ENCODE measurements at places on chromosomes 6 and 20.
A peak's percentile ranks its signal among the peaks of the same experiment; 100 is the strongest.

GRCh38 chr6:159609652-159610178 is 83.3 kb downstream of the SOD2 start:
- DNase-seq = no peak

GRCh38 chr6:42418724-42419123 is 33.0 kb downstream of the TRERF1 start:
- DNase-seq = no peak

DNA sequence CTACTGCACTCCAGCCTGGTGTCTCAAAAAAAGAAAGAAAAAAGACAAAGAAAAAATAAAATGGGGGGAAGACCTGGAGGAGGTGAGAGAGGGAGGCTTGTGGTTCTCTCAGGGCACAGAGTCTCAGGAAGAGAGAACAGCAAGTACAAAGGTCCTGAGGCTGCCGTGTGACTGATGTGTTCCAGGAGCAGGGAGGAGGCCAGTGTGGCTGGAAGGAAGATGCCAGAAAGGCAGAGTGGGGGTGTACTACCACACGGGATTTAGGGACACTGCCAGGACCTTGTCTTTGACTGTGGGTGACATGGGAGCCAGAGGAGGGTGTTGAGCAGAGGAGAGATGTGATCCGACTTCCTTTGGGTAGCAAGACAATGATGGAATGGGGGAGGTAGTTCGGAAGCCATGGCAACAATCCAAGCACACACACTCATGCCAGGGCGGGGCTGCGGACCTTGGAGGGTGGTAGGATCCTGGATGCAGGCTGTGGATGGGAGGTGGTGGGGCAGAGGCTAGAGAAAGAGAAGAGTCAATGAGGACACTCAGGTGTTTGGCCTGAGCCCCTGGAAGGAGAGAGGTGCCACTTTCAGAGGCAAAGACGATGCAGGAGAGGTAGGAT is 136.4 kb upstream of the PTPN1 start:
- no peak for DNase-seq

- peak; percentile 60 for DNase-seq
These were observed 9.7 kb upstream of the ATXN1 start for GRCh38 chr6:16770701-16771569.

- DNase-seq = no peak
These were observed 9.1 kb downstream of the CHRNA4 start for GRCh38 chr20:63351811-63352591.

- DNase-seq = no peak
These were observed 387.1 kb upstream of the JARID2 start for GRCh38 chr6:14858808-14859207.

- DNase-seq = no peak
These were observed 1304.8 kb downstream of the HACE1 start for GRCh38 chr6:103554911-103555310.

DNA sequence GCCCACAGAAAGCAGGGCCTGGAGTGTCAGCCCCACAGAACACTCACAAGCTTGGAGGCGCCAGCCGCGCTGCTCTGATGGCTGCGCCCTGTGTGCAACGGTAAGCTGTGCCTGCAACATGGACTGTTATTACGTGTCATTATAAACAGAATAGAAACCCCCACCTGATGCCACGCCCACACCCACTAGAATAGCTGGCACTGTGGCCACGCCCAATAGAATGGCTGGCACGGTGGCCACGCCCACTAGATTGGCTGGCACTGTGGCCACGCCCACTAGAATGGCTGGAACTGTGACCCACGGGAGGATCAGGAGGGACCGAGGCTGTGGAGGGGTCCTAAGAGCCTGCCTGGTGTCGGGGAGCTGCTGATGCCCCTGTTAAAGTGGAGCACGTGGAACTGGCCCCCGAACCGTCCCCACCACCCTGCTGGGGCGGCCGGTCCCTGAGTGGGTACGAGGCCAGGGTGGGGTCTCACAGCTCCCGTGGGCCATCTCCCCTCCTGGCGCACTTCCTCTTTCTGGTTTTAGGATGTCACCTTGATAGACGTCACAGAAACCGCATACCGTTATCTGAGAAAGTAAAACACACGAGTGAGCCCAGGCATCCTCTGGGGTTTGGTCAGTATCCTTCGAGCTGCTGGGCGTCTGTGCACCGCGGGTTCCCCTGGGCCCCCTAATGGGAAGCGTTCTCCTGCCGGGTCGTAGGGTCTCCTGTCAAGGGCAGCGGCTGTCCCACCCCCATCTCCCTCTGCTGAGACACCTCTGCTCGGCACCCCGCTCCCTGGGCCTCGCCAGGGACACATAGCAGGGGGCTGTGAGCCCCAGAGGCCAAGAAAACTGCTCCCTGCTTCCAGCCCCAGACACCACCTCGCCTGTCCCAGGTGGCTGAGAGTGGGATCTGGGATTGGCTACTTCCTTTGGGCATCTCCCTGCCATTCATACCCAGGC is 25.4 kb downstream of the SLC17A9 start:
- peak; percentile 63 for DNase-seq

- no peak for DNase-seq
These were observed 56.5 kb upstream of the ARMC2 start for GRCh38 chr6:108791700-108792099.

- DNase-seq = no peak
These were observed 15.8 kb downstream of the CAGE1 start for GRCh38 chr6:7373739-7374138.

- DNase-seq = no peak
These were observed 26.7 kb downstream of the IYD start for GRCh38 chr6:150395388-150396009.

- DNase-seq = peak; percentile 14
These were observed 7.7 kb upstream of the ZNF334 start for GRCh38 chr20:46520976-46521579.

- DNase-seq = no peak
These were observed 36.1 kb downstream of the ELOVL2 start for GRCh38 chr6:11007715-11008608.

DNA sequence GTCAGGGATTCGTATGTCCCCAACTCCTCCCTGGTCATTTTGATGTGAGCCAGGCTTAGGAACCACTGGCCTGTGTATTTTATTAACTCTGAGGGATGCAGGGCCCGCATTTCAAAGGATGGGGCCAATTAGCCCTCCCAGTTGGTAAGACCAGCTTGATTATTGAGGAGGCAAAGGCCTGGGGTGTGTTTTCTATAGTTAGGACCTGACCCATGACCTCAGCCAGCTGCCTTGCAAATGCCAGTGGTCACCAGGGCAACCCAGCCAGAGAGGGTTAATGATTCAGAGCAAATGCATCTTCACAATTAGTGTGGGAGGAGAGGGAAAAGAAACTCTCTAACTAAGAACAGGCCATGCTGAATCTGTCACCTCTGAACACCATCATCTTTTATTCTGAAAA is 835.4 kb downstream of the MAFB start:
- DNase-seq = no peak

- peak; percentile 78 for DNase-seq
These were observed at the start of gene GPANK1 for GRCh38 chr6:31664790-31665500. Gene GPANK1 (minus strand): TSS chr6:31664997. CDS start chr6:31664478, 519 bp downstream.

DNA sequence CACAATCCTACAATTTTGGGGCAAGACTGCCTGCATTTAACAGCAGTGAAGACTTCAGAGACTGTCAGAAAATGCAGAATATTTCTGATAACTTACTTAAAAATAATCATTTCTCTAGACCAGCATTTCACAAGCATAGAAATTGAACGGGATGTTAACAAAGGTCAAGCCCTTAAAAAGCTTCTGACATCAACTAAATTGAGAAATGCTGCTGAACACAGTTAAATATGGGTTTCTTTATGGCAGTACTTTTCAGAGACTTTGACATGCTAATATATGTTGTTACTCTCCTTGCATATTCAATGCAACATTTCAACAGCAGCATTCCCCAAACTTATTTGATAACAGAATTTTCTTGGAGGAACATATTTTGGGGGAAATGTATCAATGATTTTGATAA is 84.5 kb downstream of the KIF13A start:
- no peak for DNase-seq

DNA sequence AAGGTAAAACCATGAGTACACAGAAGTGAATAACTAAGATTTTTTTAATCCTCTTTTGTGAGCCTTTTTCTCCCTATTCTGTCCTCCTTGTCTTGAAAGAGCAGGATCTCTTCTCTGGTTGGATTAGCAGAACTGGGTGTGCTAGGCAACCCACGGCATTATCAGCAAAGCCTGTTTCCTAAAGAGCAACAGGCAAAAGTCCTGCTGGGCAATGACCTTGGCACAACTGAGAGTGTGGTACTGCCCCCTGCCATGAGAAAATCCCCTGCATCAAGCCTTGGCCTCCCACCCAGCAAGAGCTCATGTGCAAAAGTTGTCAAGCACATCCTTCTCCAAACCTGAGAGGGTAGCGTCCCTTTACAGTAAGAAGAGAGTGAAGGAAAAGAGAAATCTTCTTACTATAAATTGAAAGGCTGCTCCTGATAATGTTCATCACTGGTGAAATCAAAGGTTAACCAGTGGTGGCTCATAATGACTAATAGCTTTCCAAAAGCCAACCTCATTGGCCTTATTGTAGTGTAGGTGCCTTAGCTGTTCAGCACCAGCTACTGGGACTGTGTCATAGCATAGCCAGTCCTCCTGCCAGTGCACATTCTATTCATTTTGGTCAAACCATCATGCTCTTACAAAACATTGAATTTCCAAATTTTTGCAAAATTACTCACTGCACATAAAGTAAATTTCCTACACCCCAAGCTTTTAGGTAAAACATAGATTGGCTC is 17.1 kb downstream of the KIF6 start:
- DNase-seq = no peak

- no peak for DNase-seq
These were observed 183.5 kb upstream of the PCSK2 start for GRCh38 chr20:17043323-17043722.

GRCh38 chr6:89640804-89641203 is 2.3 kb upstream of the LYRM2 start:
- DNase-seq = no peak

DNA sequence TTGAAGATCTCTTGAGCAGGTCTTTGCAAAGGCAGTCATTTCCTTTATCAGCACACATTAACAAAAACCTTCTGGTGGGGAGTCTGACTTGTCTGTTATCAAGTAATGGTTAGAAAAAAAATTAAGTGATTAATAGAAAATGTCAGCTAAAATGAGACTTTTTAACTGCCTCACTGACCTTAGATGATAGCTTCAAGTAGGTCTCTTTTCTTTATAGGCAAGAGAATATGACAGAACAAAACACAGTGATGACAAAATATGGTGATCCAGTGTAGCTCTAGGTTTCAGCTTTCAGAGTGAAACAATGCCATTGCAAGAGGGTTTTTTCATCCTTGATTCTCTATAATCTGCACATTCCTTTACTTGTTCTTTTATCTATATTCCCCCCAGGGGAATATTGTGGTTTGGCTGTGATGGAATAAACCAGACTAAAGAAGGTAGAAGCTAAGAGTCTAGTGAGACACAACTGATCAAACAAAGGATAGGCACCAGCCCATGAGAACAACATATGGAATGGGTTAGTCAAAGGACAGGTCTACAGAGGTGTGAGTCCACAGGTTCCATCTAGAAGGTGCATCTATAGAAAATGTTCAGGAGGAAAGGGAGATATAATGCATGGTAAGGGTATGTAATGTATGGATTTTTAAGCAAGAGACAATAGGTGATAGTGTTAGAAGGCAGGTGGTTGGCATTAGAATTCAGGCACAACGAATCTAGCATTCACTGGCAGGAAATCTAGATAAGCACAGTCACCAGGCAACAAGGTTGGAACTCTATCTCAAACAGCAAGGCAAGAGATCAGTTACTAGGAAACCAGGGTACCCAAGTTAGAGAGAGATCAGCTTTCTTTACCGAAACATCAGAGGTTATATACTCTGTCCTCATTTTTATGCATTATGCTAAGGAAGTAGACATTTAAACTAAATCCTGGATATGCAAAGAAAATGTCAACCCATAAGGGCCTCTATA is 228.9 kb upstream of the SMLR1 start:
- DNase-seq = no peak

DNA sequence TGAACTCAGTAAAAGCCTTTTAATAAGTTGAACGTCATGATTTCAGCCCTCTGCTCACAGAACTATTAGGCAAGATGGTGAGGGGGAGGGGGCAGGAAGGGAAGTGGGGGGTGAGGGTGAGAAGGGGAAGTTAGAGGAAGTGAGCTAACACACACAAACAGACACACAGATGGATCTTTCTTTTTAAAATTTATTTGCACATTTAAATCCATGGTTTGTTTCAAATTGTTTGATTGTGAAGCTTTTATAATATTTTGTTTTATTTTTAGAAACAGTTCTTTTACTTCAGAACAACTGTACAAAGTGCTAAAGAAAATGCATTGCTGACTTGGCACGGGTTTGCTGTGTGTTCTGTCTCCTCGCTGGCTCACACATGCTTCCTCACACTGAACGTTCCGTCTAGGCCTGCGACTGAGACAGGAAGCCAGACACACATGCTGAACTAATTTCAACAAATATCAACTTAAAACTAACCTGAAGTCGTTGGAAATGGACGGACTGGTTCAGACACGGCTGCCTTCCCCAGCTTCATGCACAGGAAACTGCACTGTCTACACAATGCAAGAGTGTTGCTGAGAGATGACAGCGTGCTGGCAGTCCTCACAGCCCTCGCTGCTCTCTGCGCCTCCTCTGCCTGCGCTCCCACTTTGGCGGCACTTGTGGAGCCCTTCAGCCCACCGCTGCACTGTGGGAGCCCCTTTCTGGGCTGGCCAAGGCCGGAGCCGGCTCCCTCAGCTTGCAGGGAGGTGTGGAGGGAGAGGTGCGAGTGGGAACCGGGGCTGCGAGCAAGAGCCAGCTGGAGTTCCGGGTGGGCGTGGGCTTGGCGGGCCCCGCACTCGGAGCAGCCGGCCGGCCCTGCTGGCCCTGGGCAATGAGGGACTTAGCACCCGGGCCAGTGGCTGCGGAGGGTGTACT is 8.1 kb upstream of the ZBP1 start:
- no peak for DNase-seq

DNA sequence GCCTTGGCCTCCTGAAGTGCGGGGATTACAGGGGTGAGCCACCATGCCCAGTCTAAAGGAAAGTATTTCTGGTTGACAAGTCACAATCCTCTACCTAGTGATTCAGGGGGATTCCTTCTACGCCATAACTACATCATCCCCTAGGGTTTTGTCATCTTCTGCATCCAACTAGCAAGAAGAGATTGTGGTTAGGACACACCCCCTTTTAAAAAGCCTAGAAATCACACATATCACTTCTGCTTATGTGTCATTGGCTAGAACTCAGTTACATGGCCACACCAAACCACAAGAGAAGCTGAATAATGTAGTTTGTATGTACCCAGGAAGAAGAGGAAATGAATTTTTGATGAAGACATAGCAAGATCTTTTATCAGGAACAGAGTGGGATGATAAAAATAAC is 14.7 kb upstream of the CHD6 start:
- DNase-seq = no peak

DNA sequence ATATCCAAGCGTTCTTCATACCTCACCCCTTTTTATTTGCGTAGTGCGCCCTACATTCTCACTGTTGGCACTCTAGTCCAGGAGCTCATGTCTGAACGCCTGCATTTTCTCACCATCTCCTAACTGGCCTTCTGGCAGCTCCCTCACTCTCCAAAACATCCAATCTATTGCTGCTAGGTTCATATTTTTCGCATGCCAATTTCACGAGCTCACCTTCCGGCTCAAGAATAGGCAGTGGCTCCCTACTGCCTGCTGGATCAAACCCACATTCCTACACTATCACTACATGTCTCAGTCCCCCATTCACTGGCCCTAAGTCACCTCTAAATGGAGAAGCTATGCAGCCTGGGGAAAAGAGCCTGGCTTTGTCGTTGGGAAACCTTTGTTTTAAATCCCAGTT is 115.0 kb downstream of the IPCEF1 start:
- DNase-seq = no peak

- no peak for DNase-seq
These were observed 486.1 kb upstream of the BTBD3 start for GRCh38 chr20:11431621-11432020.
